Activated CD4-positive, alpha-beta T cell treated with anti-CD3 and anti-CD28 coated beads for 4 hours (primary cell): ENCODE measurements at places on chromosomes 7 and 10.

DNA sequence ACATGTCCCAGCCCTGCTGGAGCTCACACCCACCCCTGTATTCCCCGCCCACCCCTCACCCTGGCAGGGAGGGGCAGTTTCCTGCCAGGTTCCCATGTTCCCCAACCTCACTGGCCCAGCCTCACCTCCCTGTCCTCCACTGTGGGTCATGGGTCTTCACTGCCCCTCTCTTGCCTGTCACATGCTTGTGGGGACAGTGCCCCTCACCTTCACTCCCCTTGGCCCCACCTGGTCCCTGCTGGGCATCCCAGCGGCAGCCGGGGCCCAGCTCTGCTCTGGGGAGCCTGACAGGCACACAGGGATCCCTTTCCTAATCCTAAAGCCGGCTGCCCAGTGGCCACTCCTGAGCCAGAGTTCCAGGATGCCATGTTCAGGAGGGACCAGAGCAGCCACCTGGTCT lies 21.4 kb upstream of the ZNF862 start:
- no peak for DNase-seq

GRCh38 chr7:40621592-40621998 lies 486.8 kb downstream of the SUGCT start:
- DNase-seq = no peak

DNA sequence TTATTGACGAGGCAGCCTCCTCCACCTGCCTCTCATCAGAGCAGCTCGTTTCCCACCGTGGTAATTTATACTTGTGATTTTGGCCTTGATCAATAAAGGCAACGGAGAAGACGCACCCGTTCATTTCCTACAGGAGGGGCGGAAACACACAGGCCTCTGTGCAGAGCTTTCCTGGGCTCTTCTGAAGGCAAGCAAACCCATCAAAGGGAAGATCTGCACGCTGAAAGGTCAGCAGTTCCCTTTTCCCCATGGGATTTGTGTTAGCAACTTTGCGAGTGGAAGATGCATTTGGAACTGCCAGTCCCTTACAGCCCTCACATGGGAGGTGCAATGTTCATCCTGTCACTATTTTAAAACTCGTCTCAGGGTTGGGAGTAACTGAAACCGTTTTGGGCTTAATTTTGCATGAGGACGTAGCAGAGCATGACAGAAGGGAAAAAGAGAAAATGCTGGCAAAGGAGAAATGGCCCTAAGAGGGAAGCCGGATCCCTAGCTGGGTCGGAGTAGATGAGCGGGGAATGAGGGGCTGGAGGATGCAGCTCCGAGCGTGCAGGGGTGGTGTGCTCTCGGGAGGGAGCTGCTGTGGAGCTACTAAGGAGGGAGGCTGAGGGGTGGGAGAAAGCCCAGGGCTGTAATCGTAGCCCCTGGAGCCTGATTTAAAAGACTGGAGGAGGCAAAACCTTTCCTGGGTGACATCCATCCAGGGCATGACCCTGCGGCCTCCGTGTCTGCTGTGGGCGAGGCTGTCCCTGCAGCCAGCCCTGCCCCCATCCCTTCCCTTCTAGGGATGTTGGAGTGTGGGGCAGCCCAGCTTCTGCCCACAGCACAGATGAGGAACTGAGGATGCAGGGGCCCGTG lies 111.1 kb upstream of the FAM20C start:
- DNase-seq = no peak

DNA sequence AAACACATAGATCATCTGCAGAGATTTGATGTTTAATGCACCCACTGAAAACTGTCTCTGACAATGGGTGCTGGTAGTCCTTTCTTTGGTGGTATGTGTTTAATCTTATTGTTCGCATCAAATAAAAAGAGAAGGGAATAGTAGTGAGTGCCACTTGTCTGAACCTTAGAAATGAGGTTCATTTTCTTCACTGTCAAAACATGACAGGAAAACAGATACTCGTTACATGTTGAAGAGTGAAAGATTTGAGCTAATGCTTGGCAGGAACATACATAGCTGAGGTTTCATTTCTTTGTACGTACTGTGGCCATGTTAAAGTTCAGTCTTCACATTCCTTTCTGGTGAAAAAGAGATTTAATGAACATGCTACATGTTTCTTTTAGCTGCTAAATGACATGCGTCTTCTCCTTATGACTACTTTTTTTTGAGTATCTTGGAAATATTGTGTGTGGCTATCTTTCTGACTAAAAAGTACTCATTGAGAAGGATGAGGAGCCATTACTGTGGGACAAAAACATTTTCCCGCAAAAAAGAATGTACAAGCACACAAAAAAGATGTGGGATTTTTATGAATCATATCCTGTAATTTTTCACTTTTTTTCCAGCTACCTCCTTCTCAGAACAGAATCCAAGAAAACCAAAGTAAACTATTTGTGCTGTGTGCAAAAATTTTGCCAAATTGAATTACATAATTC lies 108.0 kb downstream of the TWIST1 start:
- no peak for DNase-seq

DNA sequence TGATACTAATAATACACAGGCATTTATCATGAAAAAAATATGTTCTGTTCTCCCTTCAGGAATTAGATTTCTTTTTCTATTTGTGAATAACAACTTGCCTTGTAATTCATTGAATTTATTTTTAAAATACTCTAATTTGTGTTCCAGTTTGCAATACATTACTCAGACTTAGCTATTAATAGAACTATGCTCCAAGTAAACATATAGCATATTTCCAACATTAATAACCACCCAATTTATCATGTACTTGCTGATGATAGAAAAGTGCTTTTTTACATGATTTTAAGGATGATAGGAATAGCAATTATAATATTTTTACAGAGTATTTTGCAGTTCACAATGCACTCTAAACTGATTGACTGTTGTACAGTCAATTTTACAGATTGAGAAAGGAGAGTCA lies 338.8 kb upstream of the SEMA3D start:
- DNase-seq = no peak

- no peak for DNase-seq
These were observed 16.3 kb downstream of the MINDY4 start for GRCh38 chr7:30787486-30787885.

- no peak for DNase-seq
These were observed 91.9 kb downstream of the PAXIP1 start for GRCh38 chr7:154910977-154911376.

DNA sequence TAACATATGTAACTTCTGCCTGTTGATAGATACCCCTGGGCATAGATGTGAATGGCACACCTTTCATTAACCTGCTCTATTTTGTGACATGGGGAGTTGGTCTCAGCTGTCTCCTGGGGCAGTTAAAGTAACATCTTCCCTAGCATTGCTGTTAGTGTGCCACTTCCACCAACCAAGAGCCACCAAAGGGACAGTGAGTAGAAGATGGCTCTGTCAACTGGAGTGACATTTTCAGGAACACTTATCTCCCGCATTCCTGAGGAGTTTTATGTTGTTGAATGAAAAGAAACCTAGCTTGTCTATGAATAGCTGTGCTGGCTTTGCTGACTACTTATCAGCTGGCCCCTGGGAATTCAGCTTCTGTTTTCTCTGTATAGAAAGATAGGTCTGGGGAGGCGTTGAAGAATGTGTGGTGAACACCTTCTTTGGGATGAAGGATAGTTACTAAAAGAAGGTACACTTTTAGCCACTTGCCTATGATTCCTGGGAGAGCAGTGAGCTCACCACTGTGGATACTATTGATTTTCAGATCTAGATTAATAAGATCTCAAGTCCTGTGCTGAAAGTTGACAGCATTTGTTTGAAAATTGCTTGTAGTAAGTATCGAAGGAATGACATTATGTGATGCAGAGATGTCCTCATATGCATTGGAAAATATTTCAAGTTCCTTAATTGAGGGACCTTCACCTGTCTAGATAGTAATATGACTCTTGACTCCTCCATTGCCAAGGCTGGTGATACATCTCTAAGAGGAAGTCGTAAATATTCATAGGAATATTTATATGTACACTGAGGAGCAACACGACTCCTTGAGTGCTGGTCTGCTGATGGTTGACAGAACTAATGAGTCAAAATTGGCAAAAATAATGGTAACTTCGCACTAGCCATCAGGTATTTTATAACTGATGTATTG lies 7.6 kb downstream of the STARD3NL start:
- no peak for DNase-seq

DNA sequence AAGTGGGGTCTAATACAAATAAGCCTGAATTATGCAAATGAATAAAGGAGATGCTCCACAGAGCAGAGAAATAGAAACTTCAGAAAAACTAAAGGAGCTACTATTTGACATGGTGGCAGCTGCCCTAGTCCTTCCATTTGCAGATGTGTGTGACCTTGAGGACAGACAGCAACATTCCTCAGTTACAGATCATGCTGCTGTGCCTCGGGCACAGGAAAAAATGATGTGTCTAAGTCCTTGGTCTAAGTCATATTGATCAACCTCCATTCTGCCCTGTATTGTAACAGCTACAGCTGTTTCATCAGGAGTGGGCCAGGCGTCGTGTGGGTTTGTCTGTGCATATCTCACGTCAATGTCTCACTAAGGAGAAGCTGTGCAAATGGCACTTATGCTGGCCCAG lies 710.4 kb downstream of the TNS3 start:
- DNase-seq = no peak

GRCh38 chr7:47751043-47751442 lies 169.1 kb upstream of the TNS3 start:
- DNase-seq = no peak

DNA sequence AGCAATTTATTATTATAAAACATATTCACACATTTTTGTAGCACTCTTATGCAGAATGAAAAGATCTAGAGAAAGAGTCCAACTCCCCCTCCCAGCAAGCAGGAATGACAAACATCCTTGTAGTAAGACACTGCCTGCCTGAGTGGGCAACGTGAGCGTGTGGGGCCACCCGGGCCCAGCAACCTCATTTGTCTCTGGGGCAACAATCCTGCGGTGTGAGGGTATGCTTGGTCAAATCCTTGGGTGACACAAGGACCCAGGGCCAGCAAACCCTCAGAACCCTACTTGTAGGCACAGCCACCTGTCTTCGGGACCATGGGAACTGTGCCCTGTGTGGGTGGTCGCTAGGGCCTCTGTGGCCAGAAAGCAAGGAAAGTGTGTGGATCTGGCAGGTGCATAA lies 10.7 kb downstream of the RHEB start:
- no peak for DNase-seq

- DNase-seq = no peak
These were observed 11.6 kb upstream of the ORAI2 start for GRCh38 chr7:102421706-102422240.

DNA sequence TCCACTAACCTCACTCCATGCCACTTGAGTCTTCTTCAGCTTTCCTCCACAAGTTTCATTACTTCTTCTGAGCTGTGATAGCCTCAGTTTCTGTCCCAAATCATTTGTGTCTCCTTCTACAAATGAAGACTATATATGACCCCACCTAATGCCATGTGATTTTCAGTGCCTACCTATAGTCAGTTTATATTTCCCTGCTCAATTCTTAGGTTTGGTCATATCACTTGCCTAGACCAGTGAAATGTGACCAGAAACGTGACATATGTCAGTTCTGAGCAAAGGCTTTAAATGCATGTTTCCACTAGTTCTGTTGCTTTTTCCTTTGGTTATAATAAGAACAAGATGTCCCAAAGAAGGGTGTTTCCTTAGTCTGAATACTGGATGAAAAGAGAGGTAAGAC lies 24.6 kb upstream of the REEP3 start:
- DNase-seq = no peak

DNA sequence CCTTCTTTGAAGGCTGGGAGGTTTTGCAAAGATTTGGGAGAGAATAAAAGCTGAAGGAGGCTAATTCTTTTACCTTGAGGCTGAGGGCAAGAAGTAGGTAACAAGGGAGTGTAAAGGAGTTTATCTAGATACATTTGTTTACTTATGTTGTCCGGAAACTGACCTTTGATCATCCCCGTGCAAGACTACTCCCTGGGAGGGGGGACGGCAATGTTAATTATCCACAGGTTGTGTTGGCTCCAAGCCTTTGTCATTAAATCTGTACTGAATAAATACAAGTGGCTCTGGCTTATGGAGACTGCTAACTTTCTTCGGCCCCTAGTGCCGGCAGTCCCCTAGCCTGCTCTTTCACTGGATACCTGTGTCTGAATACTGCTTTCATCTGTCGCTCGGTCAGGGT lies 1250.6 kb upstream of the LRRTM3 start:
- no peak for DNase-seq

GRCh38 chr10:26357203-26357602 lies 80.9 kb upstream of the APBB1IP start:
- DNase-seq = no peak

DNA sequence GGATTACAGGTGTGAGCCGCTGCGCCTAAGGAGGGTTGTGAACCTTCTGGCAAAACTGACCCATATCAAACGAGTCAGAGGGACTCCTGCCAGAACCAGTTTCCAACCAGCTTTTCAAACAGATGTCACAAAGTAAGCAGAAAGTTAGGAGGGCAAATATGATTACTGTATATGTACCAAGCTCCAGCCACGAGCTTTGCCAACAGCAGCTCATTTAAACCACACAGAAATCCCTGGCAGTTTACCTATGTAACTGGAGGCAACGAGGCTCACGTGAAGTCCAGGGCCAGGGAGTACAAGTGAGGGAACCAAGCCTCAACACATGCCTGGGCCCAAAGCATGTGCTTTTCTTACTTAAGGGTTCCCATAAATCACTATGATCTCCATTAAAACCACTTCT lies 12.5 kb upstream of the DAGLB start:
- DNase-seq = no peak

DNA sequence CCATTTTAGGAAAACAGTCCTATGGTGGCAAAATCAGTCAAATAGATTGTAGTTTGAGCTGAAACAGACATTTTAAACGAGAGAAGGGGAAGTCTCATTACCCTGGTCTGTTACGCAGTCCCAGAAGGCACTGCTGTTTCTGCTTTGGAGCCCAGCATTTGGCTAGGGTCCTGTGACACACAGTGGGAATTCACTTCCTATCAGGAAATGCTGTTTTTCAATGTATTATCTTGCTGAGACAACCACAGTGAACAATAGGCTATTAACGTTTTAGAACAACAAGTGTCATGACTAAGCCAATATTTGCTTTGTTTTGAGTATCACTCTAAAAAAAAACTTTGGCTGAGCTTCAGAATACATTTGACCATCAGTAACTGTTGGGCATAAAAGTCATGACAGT lies 74.1 kb downstream of the ADD3 start:
- DNase-seq = no peak

- no peak for DNase-seq
These were observed 41.4 kb downstream of the PWWP2B start for GRCh38 chr10:132438091-132439024.

GRCh38 chr7:109213081-109213480 lies 643.4 kb downstream of the DNAJB9 start:
- no peak for DNase-seq

- no peak for DNase-seq
These were observed 254.6 kb downstream of the TFEC start for GRCh38 chr7:115775981-115776380.
